ENCODE measurements at places on chromosomes 2 and 18.

DNA sequence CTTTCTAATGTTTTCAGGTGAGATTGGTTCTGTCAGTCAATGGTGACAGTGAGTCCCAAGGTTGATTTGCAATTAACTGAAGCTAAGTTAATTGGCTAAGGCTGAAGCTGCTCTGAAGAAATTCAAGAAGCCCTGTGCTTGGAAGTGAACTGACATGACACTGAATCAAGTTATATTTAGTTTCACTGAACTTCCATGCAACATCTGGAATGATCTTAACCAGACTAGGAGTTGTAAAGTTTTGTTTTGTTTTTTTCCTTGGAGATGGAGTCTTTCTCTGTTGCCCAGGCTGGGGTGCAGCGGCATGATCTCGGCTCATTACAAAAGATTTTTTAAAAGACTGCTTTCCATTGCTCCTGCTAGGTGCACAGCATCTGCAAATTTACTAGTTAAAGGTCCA is 11.4 kb downstream of the SERPINB5 start:
- DNase-seq, result no peak

DNA sequence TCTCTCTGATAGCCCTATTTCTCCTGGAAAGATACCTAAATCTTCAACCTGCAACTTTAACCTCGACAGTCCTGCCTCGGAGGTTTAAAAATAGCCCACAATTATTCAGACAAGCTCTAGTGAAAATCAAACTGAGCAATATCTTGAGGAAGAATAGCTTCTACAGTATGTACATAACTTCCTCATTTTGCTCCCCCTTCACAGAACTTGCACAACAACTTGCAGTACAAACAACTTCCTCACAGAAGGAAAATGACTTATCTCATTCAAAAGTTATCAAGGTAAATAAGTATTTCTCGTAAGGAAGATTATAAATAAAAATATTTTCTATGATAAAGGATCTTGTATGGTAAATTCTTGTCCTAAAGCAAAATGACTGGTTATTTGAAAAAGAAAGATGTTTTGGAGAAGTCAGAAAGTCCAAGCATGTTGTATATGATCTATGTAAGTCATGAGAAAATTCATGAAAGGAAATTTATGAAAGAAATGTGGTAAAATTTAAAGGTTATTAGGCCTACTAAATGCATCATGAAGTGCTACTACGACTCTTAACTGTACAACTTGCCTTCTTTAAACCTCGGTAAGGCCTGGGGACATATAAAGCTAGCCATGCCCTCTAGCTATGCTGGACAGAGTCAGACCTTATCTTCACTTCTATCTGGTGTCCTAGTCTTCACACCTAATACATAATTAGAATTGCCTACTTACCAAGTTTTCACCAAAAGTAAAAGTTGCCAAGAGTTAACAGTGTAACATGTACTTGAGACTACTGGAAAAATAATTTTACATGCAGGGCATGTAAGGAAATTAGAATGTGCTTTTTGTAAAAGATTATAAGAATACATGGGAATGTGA is 394.5 kb downstream of the DLGAP1 start:
- no peak for DNase-seq

- DNase-seq, result no peak
These were observed 136.5 kb downstream of the ZNF236 start for GRCh38 chr18:76958692-76959341.

- no peak for DNase-seq
These were observed 828 bp downstream of the CIB4 start for GRCh38 chr2:26640331-26640745.

Data from CD4-positive, alpha-beta T cell treated with Interleukin-10 for 1 hour (primary cell).